ENCODE measurements at places on chromosomes 1 and 21.

DNA sequence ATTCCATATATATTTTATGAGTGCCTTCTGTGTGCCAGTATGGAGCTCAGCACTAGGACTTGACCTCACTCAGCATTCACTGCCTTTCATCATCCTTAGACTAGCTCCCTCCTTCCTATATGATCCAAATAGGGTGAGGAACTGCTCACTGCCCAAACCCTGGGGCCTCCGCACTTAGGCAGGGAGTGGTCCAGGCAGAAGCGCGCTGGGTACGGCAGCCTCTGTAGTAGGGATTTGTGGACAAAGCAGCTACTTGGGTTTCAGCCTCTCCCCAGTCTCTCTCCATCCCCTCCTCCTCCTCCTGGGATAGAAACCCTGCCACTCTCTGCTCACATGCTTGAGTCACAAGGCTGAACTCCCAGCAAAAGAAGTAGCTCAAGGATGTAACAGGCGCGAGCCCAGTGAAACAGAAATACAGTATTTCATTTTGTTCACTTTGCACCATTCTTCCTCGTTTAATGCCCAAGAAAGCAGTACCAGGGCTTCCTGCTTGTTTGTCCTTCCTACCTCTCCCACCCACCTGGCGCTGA, 32.9 kb downstream of the PLEKHA6 start:
- no peak for DNase-seq

- peak; percentile 81 for DNase-seq
Observed at GRCh38 chr21:38958323-38958705, 152.6 kb downstream of the ETS2 start.

DNA sequence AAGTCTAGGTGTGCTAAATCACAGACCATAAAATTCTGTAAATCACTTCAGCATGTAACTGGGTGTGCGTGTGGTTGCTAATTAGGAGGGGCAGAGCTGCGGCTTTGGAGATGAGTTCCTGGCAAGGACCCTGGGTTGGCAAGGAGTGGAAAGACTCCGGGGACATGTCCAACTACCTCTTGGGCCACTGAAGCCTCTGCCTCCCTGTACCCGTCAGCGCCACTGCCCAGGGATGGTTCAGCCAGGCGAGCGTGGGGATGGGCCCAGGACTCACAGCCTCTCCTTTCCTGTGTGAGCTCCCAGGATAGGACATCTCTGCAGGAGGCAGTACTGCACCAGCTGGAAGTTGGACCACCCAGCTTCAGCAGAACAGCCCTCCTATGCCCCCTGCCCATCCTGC, 386.4 kb upstream of the VAMP3 start:
- DNase-seq, result no peak

DNA sequence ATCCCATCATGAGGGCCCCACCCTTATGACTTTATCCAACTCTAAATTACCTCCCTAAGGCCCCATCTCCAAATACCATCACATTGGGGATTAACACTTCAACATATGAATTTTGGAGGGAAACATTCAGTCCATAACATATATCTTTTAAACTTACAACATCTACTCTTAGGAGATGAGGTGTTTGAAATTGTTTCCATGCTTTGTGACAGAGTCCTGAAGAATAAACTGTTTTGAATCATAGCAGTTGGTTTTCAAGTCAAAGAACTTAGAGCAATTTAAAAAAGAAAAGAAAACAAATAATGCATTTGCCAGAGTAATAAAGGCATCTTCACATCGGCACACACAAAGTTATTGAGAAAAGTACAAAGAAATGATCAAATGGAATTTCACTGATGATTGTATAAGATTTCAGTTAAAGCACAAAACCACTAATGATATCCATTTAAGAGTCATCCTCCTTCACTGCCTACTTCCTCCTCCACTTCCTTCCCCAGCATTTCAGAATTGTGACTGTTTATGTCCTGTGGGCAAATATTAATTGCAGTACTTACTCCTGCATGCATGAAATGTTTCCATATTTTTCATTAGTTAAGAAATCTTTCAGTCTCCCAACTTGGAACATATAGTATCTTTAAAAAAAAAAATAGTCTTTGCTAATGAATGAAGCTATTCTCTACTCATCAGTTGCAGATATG, 202.0 kb downstream of the LRRC40 start:
- no peak for DNase-seq

- DNase-seq, result no peak
Observed at GRCh38 chr1:30700528-30701257, 22.7 kb downstream of the MATN1 start.

DNA sequence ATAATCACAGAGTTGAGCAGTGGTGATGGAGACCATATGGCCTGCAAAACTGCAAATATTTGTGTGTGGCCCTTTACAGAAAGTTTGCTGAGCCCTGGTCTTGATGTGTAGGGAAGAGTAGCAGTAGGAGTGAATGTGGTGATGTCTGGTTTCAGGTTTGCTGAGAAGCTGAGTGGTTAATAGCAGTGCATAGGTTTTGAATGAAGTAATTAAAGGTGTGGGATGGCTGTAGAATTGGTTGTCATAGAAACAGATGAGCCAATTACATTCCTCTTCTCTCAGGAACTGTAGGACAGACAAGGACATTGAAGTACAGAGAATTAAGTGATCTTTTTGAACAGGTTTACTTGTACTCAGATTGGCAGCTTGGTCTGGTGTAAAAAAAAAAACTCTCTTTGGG, 37.4 kb downstream of the PRDM2 start:
- no peak for DNase-seq

GRCh38 chr1:152415454-152416227, 1.6 kb upstream of the CRNN start:
- DNase-seq, result no peak
